CD8-positive, alpha-beta memory T cell (primary cell): ENCODE measurements at places on chromosomes 4 and X. TPM values are rescaled to one million over a fixed set of nuclear protein-coding genes. Genes with fewer than 3 reads are reported as not detected.

DNA sequence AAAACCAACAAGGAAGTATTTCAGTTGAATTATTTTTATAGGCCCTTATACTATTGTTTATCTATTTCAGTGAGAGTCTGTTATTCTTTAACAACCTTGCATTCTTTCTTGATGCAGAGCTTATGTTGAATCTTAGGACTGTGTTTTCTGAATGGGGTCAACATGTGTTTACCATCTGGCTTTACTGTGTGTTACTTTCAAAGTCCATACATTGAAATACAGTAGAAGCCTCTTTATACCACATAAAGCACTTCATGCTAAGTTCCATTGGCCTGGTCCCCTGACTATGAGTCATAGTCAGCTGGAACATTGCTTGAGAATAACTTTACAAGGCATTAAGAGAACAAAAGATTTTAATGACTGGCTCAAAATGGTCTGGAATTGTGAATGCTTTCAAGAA is 152.6 kb downstream of the GASK1B start:
- H3K27me3 ChIP-seq = no peaks in the 10 kb centered on the region
- H3K36me3 ChIP-seq = no peaks in the 10 kb centered on the region
- H3K4me3 ChIP-seq = no peak overlapping the region
- no peak overlapping the region for H3K27ac ChIP-seq

- no peaks in the 10 kb centered on the region for H3K4me1 ChIP-seq
- H3K27ac ChIP-seq = no peak overlapping the region
- DNase-seq = no peak
- no peak overlapping the region for H3K4me3 ChIP-seq
- no peaks in the 10 kb centered on the region for H3K36me3 ChIP-seq
- no peaks in the 10 kb centered on the region for H3K27me3 ChIP-seq
Observed at GRCh38 chr4:134422776-134423175, 221.2 kb upstream of the PABPC4L start.

The CSN3 gene
- not detected for total RNA-seq

GRCh38 chrX:4844376-4844775 is 1130.9 kb upstream of the PRKX start:
- no peaks in the 10 kb centered on the region for H3K27me3 ChIP-seq
- H3K4me1 ChIP-seq = no peaks in the 10 kb centered on the region
- H3K4me3 ChIP-seq = no peak overlapping the region
- DNase-seq = no peak

DNA sequence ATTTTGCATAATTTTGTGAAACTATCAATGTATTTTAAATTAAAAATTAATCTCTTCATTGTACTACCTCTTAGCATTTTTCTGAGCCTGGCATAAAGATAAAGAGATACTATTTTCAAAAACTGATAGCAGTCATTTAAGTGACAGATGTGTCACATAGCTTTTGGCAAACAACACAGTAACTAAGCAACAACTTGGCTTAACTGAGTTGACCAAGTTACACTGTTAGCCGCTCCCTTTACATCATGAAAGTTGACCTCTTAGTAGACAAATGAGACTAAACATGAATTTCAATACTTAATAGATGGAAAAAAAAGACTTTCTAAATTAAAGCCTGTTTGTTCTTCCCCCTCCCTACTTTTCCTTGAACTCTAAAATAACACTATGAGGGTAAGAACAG is 62.0 kb downstream of the ATP8A1 start:
- no peaks in the 10 kb centered on the region for H3K27me3 ChIP-seq
- H3K4me1 ChIP-seq = no peaks in the 10 kb centered on the region
- no peak overlapping the region for H3K4me3 ChIP-seq
- DNase-seq = no peak
- H3K36me3 ChIP-seq = no peaks in the 10 kb centered on the region
- H3K27ac ChIP-seq = no peak overlapping the region

DNA sequence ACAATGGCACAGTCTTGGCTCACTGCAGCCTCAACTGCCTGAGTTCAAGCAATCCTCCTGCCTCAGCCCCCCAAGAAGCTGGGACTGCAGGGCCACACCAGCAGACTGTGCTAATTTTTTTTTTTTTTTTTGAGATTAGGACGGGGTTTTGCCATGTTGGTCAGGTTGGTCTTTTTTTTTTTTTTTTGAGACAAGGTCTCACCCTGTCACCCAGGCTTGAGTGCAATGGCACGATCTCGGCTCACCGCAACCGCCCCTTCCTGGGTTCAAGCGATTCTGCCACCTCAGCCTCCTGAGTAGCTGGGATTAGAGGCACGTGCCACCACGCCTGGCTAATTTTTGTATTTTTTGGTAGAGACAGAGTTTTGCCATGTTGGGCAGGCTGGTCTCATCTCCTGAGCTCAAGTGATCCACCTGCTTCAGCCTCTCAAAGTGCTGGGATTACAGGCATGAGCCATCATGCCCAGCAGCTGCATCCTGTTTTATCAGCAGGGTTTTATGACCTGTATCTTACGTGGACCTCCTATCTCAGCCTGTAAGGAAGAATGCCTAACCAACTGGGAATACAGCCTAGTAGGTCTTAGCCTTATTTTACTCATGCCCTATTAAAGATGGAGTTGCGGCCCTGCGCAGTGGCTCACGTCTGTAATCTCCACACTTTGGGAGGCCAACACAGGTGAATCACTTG is 13.2 kb upstream of the MRPL1 start:
- no peak for DNase-seq
- H3K4me3 ChIP-seq = no peak overlapping the region
- peaks cover 26% of the 10 kb centered on the region for H3K4me1 ChIP-seq
- H3K36me3 ChIP-seq = no peaks in the 10 kb centered on the region
- H3K27ac ChIP-seq = no peak overlapping the region

The GPC4 gene
- total RNA-seq = not detected

The TCEAL7 gene
- not detected for total RNA-seq

The USP17L11 gene
- total RNA-seq = 0.13 TPM

DNA sequence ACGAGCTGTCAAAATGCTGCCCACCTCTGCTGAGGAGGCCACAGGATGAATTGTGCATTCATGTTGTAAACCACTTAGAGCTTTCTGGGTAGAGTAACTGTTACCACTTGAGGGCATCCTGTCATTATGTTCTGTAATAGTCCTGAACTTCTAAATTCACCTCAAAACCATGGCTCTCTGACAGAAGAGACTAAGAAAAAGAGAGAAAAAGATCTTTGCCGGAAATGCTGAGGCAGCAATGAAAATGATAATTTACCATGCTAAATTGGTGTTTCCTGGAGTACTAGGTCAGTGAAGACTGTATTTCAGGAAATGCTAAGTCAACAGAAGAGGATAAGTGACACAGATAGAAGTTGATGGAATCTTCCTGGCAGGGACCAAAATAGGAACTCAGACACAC is 942.3 kb upstream of the SLIT2 start:
- DNase-seq = no peak
- H3K4me1 ChIP-seq = no peaks in the 10 kb centered on the region
- no peaks in the 10 kb centered on the region for H3K27me3 ChIP-seq

GRCh38 chr4:170068438-170069128 is 21.2 kb downstream of the AADAT start:
- H3K36me3 ChIP-seq = no peaks in the 10 kb centered on the region
- no peaks in the 10 kb centered on the region for H3K27me3 ChIP-seq
- H3K27ac ChIP-seq = no peak overlapping the region
- H3K4me3 ChIP-seq = no peak overlapping the region
- no peak for DNase-seq

GRCh38 chr4:102533904-102534303 is 32.7 kb downstream of the NFKB1 start:
- no peak overlapping the region for H3K4me3 ChIP-seq
- no peaks in the 10 kb centered on the region for H3K36me3 ChIP-seq
- peaks cover 23% of the 10 kb centered on the region for H3K4me1 ChIP-seq
- DNase-seq = no peak
- no peaks in the 10 kb centered on the region for H3K27me3 ChIP-seq

The SLC25A43 gene
- 11.8 TPM for total RNA-seq

GRCh38 chrX:133880032-133880443 is 105.4 kb downstream of the GPC3 start:
- no peak overlapping the region for H3K27ac ChIP-seq
- H3K36me3 ChIP-seq = no peaks in the 10 kb centered on the region
- H3K4me1 ChIP-seq = no peaks in the 10 kb centered on the region
- H3K4me3 ChIP-seq = no peak overlapping the region
- no peak for DNase-seq

DNA sequence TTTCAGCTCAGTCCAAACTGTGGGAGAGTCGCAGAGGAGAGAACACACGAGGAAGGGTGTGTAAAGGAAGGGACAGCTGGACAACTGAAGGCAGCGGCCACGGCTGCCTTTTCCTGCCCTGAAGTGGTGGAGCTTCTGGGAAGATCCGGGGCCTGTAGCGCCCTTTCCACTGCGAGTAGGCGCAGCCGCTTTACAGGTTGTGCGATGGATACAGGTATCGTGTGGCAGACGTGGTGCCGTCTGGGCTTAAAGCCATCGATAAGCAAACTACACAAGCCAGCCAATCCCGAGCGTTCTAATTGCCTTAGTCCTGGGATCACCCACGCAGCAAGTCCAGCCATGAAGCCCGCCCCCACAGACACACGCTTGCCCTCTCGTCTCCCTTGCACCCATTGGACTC is 15.4 kb downstream of the NKX6-1 start:
- peaks cover 11% of the 10 kb centered on the region for H3K27me3 ChIP-seq
- no peaks in the 10 kb centered on the region for H3K36me3 ChIP-seq
- no peaks in the 10 kb centered on the region for H3K4me1 ChIP-seq
- no peak for DNase-seq
- H3K4me3 ChIP-seq = no peak overlapping the region

DNA sequence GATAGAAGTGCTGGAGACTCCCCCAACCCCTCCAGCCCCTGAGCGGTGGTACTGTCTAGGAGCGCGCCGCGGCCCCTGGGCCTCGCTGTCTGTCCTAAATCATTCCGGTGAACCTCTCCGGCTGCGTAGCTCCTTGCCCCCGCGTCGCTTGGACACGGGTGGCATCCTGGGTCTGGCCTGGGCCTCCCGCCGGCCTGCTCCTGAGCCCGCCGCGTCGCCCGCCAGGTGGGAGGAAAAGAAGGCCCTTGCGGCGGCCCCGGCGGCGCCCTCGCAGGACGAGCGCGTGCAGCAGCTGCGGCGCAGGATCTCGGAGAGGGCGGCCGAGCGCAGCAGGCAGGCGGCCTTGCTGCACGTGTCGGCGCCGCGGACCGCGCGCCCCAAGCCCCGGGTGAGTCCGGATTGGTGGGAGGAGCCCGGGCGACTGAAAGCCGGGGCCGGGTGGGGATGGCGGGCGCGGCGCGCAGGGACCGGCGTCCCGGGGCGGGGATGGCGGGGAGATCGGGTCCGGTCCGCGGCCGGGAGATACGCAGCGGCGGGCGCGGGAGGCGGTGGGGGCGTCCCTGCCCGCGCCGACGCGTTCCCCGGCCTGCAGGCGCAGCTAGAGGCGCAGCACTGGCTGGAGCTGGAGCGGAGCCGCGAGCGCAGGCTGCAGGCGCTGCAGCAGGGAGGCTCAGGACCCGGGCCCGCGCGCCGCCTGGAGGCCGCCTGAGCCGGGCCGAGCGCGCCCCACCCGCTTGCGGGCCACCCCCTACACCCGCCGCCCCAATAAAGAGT is 6.5 kb upstream of the RNF4 start:
- H3K4me3 ChIP-seq = no peak overlapping the region
- DNase-seq = peak; percentile 75
- no peak overlapping the region for H3K27ac ChIP-seq
- H3K27me3 ChIP-seq = no peaks in the 10 kb centered on the region
- no peaks in the 10 kb centered on the region for H3K36me3 ChIP-seq
- peaks cover 8% of the 10 kb centered on the region for H3K4me1 ChIP-seq

The PDLIM3 gene
- not detected for total RNA-seq

DNA sequence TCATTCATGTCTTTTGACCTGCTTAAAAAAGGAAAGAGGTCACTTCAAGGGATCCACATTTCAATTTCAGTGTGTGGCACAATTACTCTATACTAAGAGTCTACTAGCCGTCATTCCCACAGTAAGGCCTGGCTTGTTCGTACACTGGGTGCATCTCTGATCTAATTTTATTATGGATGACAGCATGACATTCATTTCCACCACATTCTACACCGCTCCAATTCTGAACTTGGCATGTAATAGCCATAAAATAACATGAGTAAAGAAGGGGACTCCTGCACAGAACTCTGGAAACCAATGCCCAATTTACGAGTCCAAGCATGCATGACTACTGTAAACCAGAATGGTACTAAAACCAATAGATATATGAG is 51.1 kb downstream of the HAND2 start:
- no peaks in the 10 kb centered on the region for H3K27me3 ChIP-seq
- DNase-seq = no peak
- H3K4me3 ChIP-seq = no peak overlapping the region
- H3K36me3 ChIP-seq = no peaks in the 10 kb centered on the region
- no peak overlapping the region for H3K27ac ChIP-seq
- no peaks in the 10 kb centered on the region for H3K4me1 ChIP-seq

- DNase-seq = no peak
- H3K36me3 ChIP-seq = no peaks in the 10 kb centered on the region
- peak overlapping the region; percentile 11 for H3K4me3 ChIP-seq
- no peaks in the 10 kb centered on the region for H3K27me3 ChIP-seq
- H3K27ac ChIP-seq = no peak overlapping the region
- peaks cover 63% of the 10 kb centered on the region for H3K4me1 ChIP-seq
Observed at GRCh38 chr4:38328989-38329729, 334.8 kb upstream of the KLF3 start.

- H3K36me3 ChIP-seq = no peaks in the 10 kb centered on the region
- no peak for DNase-seq
- no peak overlapping the region for H3K27ac ChIP-seq
- H3K4me3 ChIP-seq = no peak overlapping the region
- no peaks in the 10 kb centered on the region for H3K4me1 ChIP-seq
Observed at GRCh38 chr4:41098093-41099048, 116.0 kb downstream of the APBB2 start.
